GM19239 (cell line): ENCODE measurements at places on chromosomes 16 and 17.

DNA sequence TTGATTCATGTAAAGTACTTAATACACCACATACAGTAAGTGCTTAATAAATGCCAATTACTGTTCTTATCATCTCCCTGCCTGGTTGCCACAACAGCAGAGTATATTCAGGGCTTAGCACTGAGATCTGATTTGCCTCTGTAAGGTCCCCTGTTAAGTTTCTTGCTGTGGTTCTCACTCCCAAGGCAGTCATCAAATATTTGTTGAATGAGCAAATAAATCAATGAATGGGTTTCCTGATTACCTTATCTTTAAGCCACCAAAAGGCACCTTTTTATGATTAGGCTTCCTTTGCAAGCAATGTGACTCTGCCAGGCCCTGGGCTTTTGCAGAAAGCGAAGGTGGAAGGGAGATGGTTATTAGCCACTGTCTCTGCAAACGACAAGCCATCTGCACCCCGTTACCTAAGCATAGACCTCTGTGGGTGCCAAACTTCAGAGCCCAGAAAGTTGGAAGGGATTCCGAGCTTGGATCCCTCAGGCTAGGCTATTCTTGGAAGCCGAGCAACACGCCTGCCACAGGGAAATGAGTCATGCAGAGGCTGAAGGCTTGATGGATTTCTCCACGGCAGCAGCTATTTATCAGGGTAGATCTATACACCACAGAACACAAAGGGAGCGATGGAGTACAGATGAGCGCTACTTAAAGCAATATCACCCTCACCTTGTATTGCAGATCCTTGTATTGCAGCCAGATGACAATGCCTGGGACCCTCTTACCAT, 102.0 kb downstream of the GRIN2A start:
- no peak for DNase-seq

GRCh38 chr17:6756425-6757031, 682 bp downstream of the XAF1 start:
- DNase-seq = no peak

DNA sequence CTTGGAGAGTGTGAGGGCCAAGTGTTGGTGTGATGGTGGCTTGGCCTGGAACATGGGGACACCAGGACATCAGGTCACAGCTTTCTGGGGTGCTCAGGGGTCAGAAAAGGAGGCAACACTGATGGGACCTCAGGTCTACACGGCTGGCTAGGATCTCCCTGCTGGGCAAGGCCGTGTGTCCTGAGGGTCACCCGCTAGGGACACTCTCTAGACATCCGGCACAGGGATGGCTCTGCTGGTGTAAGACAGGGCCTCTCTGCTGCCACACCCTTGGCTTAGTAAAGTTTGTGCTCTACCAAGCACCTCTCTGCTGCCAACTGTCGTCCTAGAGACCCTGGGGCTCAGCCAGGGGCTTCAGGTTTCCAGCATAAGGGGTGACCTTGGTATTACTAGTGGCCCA, 16.3 kb downstream of the SLC13A5 start:
- DNase-seq = no peak

DNA sequence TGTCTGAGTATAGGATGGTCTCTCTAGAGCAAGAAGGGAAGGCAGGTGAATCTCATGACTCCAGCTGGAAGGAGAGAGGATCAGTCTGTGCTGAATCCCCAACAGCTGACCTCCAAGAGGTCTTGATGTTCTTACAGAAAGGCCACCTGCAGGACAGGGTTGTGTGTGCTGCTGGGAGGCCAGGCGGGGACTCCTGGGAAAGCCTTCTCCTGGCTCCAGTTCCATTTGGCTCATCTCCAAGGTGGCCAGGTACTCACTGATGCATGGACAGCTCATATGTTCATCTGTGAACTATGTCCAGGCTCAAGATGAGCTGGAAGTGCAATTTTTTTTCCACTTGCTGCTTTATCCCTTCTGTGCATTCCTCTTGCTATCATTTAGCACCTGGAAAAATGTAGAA, 730.2 kb upstream of the RBFOX1 start:
- no peak for DNase-seq
